ENCODE measurements at places on chromosomes 4 and X.
A peak's percentile ranks its signal among the peaks of the same experiment; 100 is the strongest.

DNA sequence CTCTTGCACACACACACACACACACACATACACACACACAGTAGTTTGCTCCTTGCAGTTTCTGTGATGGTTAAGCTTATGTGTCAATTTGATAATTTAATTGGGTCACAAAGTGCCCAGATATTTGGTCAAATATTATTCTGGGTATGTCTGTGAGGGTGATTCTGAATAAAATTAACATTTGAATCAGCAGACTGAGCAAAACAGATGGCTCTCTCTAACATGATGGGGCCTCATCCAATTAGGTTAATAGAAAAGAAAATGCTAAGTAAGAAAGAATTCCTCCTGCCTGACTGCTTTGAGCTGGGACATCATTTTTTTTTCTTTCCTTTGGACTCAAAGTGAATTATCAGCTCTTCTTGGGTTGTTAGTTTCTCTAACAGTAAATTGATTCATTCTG, 191.2 kb upstream of the INTU start:
- DNase-seq, result no peak

GRCh38 chr4:153933915-153934687, 145.2 kb upstream of the SFRP2 start:
- DNase-seq, result no peak

DNA sequence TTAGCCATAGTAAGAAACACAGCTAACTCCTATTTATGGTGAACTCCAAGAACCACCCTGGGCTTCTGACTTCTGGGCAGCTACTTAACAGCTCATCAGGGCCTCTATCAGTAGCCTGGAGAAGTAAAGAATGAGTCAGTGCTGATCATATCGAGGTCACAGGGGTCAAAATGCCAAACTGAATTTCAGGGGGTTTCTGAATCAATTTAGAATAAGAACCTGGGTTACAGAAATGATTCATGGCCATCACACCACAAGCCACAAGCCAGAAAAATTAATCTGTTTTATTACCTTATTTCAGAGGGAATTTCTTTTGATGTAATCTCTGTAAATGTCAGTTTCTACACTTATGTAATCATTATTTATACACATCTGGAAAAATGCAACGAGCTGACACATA, 64.4 kb downstream of the CHST7 start:
- no peak for DNase-seq

DNA sequence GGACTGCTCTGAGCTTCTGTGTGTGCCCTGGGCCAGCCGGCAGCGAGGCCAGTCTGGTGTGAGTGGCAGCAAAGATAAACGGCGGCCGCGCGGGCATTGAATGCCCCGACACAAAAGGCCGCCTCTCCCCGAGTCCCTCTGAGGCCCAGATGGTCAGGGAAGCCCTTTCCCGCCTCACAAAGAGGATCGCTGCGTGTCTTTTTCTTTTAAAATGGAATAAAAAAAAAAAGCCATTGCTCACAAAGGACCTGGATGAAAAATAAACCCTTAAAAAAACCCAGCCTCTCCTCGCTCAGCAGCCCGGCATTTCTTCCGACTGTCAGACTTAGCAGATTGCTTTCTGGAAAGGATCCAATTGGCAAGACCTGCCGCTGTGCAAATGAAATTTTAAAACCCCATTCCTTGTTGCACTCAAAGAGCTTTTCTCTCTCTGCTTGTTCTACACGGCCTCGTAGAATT, 578.7 kb downstream of the BCOR start:
- DNase-seq, result no peak

DNA sequence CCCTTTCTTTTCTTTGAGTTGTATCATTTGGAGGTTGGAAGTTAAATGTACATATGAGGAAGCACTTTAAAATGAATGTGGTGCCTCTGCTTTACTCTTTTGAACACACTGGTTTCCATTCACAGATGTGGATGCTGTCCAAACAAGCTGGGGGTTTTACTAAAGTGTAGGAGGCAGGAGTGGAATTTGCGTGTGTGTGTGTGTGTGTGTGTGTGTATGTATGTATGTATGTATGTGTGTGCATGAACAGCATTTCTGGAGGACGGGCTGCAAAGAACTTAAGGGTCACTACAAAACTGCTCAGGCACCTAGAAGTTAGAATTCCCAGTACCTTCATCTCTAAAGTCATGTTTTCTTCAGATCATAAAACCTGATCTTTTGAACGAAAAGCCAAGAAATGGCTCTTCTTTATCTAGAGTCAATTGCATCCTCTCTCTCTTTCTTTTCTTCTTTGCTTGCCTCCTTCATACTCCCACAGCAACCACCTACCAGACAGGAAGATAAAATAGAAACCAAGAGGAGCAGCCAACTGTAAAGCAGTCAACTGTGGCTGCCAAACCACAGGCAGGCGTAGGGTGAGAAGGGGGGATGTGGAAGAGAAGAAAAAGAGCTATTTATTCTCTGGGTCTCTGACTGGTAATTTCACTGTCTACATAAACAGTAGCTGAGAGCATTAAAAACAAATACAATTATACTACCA, 177.0 kb upstream of the RASGEF1B start:
- peak; percentile 14 for DNase-seq

- no peak for DNase-seq
Observed at GRCh38 chr4:175371091-175371490, 441.0 kb downstream of the GPM6A start.

DNA sequence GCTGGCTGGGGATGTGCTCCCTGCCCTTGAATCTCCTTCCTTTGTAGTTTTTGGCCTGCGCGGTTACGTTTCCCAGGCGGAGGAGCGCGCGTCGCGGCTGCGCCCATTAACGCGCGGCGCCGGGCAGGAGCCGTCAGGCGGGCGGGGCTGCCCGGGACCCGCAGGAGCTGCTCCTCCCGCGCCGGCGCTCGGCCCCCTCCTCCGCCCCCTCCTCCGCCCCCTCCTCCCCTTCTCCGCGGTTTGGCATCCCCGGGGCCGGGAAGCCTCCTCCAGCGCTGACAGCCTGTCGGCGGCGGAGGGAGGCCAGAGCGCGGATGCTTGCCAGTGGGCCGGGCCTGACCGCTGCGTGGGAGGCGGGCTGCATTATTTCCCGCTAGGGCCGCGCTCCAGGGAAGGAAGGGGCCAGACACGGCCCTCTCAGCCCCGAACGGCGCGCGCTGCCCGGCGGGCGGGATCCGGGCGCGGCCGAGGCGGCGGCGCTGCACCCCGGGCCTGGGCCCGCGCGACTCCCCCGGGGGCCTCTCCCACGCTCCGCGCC, at the start of gene DCLK2:
Gene DCLK2 (plus strand): TSS at position 405 of the 538 bp plus-strand sequence. CDS start 583 bp downstream, outside the sequence.
- no peak for DNase-seq

DNA sequence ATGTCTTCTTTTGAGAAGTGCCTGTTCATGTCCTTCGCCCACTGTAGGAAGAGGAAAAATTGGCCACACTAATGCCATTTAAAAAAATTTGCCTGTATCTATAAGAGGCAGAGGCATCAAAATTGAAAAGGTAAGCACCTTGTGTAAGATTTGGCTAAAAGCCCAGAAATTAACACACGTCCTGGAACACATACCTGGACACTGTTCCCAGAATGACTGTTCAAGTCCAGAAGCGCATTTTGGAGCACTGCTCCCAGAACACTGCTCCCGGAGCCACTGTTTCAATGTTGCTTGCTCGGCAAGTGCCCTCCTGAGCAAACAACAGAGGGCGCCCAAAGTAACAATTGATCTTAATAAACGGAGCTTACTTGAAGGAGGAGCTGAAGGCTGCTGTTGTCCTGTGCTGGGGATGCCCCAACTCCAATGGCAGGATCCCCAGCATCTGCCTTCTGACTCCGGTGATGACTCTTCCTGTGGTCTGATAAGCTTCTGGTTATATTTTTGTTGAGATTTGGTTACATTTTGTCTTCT, 1958.6 kb downstream of the C4orf33 start:
- DNase-seq, result no peak

- DNase-seq, result no peak
Observed at GRCh38 chr4:13966231-13967195, 339.0 kb upstream of the BOD1L1 start.

DNA sequence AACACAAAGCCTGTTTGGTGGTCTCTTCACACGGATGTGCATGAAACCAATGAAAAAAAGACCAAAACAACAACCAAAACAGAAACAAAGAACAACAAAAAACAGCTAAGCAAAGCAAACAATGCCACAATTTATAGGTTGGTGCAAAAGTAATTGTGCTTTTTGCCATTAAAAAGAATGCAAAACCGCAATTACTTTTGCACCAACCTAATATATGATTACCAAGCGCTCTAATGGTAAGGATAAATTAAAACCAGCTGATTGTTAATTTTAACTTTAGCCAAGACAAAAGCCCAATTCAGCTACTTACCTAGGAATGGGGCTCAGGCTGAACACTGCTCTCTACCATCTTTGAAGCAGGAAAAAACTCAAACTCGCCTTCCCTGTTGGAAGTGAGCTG, 29.4 kb upstream of the TMSB4X start:
- no peak for DNase-seq

DNA sequence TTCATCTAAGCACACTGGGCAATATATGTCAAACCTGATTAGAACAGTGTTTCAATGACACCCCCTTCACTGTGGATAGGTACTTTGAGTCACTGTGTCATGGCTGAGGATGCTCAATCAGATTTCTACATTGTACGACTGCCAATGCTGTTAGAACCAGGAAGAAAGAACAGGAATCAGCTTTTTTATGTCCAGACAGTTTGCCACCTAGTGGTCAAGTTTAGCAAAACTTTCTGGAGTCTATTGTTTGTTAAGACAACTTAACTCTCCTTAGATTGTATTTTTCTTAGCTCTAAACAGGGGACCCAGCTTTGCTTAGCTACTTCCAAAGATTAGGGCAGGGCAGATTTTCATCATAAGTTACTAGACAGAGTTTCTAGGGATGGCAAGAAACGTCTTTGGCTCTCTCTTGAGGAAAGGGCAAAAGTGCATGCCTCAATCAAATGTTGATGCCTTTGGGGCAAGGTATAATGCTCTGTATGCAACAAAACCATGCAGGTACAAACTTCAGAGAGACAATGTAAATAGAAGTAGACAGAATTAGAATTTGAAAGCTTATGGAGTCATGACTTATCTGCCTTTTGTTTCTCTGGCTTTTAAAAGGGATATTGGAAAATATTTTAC, 40.5 kb upstream of the BMP3 start:
- DNase-seq, result no peak

DNA sequence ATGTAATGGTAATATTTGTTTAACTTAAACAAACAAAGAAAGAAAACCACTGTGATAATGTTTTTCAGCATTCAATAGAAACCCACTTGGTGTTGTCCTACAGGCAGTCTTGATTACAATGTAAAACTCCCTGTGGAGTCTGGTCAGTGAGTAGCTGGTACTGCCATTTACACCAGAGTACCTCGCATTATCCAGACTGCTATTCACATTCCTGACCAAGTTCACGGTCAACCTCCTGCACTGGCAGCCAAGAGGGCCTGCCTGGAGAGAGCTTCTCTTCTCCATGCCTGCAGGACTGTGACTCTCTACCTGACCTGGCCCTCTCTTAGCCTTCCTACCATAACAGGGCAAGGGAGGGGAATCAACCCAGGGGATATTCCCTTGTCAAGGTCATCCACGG, 2.9 kb upstream of the LONRF3 start:
- no peak for DNase-seq

DNA sequence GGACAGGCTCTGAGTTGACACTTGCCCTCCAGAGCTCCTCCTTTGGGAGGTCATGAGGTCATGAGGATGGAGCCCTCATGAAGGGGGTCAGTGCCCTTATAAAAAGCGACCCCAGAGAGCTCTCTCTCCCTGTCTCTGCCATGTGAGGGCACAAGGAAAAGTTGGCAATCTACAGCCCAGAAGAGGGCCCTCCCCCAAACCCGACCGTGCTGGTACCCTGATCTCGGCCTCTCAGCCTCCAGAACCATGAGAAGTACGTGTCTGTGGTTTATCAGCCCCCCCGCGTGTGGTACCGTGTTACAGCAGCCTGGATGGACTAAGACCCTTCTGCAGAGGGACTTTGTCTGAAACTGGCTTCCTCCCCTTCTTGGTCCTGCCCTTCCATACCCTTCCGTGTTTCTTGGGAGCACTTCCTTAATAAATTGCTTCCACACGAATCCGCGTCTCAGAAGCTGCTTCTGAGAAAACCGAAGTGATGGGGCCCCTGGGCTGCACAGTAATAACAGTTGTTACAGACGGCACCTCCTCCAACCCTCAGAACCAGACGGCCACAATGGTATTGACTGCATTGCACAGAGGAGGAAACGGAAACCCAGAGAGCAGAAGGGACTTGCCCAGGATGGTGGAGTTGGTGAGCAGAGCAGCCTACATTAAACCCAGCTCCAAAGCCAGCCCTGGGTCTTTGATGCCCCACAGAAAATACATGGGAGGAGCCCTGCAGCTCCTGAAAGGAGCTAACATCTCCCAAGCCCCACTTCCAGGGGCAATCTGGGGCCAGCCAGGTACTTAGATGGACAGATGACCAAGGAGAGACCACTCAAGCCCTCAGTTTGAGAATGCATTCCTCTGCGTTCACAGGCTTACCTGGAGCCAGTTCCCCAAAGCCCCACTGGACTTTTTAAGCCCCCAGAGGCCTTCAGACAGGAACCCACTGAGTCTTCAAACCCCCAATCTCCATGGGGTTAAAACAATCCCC, 242.7 kb downstream of the BCOR start:
- DNase-seq, result peak; percentile 56

DNA sequence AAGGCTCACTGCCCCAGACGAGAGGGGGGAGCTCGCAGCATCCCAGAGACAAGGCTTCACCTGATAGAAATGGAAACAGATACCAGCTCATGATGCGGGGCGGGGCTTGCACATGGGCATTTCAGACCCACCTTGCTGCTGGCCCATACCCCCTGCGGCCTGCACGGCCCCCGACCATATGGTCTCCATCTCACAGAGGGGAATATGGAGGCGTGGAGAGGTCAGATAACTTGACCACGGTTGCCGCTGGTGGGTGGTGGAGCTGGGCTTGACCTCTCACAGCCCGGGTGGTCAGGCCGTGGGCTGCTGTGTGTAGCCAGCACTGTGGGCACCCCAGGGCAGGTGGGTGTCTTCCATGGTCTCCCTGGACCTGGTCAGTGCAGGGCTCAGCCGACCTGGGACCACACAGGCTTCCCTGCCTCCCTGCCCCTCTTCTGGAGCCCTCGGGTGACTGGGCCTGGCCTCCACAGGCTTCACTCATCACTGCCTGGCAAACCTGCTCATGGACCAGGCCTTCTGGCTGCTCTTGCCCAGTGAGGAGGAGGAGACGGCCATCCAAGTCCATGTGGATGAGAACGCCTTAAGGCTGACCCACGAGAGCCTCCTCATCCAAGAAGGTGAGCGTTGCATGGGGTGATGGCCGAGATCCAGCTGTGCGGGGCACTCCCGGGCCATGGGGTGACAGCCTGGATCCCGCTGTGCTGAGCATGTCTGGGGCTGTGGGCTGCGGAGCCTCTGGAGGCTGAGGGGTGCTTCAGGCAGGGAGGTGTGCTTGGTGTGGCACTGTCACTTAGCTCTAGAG, 16.8 kb downstream of the SH3TC1 start:
- DNase-seq, result no peak

DNA sequence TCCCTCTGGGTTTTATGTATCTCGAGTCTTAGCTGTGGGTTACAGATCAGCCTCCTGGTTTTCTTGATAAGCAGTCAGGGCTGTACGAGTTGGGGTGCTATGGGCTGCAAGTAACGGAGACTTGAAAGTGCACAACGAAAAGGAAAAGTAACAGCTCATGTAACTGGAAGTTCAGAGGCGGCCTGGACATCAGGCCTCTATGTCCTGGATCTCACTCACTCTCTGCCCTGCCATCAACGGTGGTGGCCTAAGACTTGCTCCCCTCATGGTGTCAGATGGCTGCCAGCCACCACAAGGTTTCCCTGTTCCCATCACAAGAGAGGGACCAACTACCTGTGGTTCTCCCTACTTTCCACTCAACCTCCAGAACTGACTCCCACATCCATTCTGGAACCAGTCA, 4.8 kb downstream of the PPP2R2C start:
- DNase-seq, result no peak

All from activated CD8-positive, alpha-beta memory T cell treated with anti-CD3 and anti-CD28 coated beads for 4 hours (primary cell).